ENCODE measurements at places on chromosomes 16 and 17. TPM values are rescaled to one million over a fixed set of nuclear protein-coding genes. Genes with fewer than 3 reads are reported as not detected.

Gene KCNJ2
- 0.25 TPM for total RNA-seq

Gene HOXB9
- total RNA-seq, result not detected

Gene SHISA9
- not detected for total RNA-seq

Gene CRYM
- 0.26 TPM for total RNA-seq

Gene IRF8
- not detected for total RNA-seq

Gene GFAP
- total RNA-seq, result 0.44 TPM

Gene KIF18B
- total RNA-seq, result 2.6 TPM

Gene MVP
- 440 TPM for total RNA-seq

Gene ORAI3
- 31.3 TPM for total RNA-seq

Gene GDPD1
- total RNA-seq, result 0.53 TPM

Gene TEKT1
- total RNA-seq, result not detected

Gene CDC6
- 20.2 TPM for total RNA-seq

Gene ITGAD
- not detected for total RNA-seq

Gene SLC16A3
- total RNA-seq, result 80.5 TPM

Gene HBA1
- not detected for total RNA-seq

Gene C1QTNF8
- 0.06 TPM for total RNA-seq

Gene KRT32
- total RNA-seq, result not detected

Gene ARHGAP23
- 60.0 TPM for total RNA-seq

Gene UTP18
- 42.3 TPM for total RNA-seq

Gene SPHK1
- total RNA-seq, result 32.3 TPM

Gene C17orf50
- total RNA-seq, result not detected

Gene ACBD4
- 7.1 TPM for total RNA-seq

Gene TNFSF13
- total RNA-seq, result 3.4 TPM

Gene LPO
- not detected for total RNA-seq

Gene KRTAP2-2
- total RNA-seq, result not detected

Gene BCL6B
- 7.3 TPM for total RNA-seq

Gene CCL13
- total RNA-seq, result not detected

Gene PLK1
- total RNA-seq, result 12.2 TPM

Gene SOST
- total RNA-seq, result 3.4 TPM

Gene CA7
- total RNA-seq, result not detected

Gene TP53TG3D
- total RNA-seq, result not detected

Gene AATF
- total RNA-seq, result 36.6 TPM

Gene MPP3
- total RNA-seq, result 6.7 TPM

Gene KRT16
- 0.79 TPM for total RNA-seq

Gene DNAAF1
- total RNA-seq, result 0.06 TPM

Gene UMOD
- total RNA-seq, result not detected

Gene PLEKHM1
- total RNA-seq, result 18.2 TPM

Gene DNAH3
- total RNA-seq, result not detected

Gene P3H4
- 77.1 TPM for total RNA-seq

Gene ZNF385C
- total RNA-seq, result not detected

Gene FSCN2
- total RNA-seq, result 2.8 TPM

Gene TPSAB1
- total RNA-seq, result not detected

Gene CDR2
- 50.2 TPM for total RNA-seq

Gene ZMYND15
- total RNA-seq, result 0.06 TPM

Gene NAGS
- 0.93 TPM for total RNA-seq

Gene MT4
- total RNA-seq, result not detected

Gene ALOX15B
- total RNA-seq, result not detected

Gene TP53TG3F
- not detected for total RNA-seq

Gene TBC1D3
- not detected for total RNA-seq

Gene ZFPM1
- total RNA-seq, result 1.7 TPM

Gene RHBDL3
- total RNA-seq, result 0.06 TPM

Gene TP53TG3
- total RNA-seq, result 0.25 TPM

Gene IQCK
- total RNA-seq, result 8.1 TPM

Gene DLX4
- total RNA-seq, result not detected

Gene GPRC5C
- 24.6 TPM for total RNA-seq

Gene GP1BA
- not detected for total RNA-seq

Gene ASPA
- total RNA-seq, result 0.13 TPM

Gene ADCY7
- 26.1 TPM for total RNA-seq

Gene ABCA8
- total RNA-seq, result 202 TPM

Measured in aortic smooth muscle cell (primary cell).